ENCODE measurements at places on chromosomes 7 and 10.

DNA sequence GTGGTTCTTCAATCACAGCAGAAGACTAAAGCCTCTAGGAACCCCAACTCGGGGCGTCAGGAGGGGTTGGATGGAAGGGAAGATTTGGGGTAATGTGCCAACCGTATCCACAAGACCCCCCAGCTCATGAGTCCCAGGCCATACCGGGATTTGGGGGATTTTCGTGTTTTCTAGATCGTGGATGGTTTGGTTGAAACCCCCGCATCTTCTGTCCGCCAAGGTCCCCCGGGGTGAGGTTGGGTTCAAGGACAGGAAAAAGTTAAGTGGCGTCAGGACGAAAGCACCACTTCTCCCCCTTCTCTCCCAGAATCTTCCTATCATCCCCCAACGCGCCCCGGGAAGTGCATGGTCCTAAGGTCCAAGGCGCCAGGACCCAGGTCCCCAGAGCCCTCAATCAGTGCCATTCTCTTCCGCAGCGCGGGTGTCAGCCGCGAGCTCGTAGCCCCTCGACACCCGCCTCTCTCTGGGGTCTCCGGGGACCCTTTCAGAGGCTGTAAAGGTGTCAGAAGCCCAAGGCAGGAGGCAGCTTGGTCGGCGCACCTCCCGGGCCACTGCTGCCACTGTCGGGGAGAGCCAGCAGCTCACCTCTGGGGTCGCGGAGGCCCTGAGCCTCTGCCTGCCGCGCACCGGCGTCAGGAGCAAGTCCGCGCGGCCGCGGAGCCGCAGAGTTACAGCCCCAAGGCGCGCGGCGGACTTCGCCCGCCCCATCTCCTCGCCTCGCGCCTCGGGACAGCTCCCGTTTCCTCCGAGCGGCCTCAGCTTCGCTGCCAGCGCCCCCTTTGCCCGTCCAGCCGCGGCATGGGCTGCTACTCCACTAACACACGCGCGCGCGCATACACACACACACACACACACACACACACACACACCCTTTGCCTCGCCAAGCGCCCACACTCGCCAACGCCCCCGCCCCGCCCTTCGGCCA, 1.5 kb downstream of the MKX start:
- DNase-seq = no peak

- no peak for DNase-seq
Observed at GRCh38 chr10:116073510-116073909, 199.5 kb downstream of the GFRA1 start.

DNA sequence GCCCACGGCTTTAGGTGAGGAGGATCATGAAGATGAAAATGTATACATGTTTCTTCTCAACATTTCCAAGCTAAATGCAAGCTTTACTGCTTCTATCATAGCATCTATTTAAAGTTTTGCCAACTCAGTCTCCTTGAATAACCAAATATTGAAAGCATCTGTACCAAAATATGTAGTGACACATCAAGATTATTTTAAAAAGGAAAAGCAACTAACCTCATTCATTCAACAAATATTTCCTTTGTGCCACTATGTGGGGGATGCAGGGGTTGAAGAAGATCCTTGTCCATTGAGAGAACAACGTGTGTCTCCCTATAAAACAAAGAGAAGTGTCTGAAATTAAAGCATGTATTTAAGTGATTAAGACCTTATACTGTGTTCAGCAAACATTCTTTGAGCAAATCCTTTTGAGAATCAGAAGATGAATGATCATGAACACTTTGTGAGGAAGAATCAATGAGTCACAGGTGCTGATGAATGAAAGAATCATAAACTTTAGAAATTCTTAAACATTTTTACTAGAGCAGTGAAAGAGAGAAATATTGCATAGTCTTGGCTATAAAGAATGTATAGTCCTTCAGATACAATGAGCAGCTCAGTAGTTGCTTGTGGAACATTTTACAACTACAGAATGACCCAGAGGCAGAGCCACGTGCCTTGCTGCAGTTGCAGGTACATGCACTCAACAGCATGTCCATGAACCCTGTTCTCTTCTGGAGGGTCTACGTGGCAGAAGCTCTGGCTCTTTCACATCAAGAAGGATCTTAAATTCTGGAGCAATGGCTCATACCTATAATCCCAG, 13.9 kb downstream of the TAS2R60 start:
- DNase-seq = no peak

DNA sequence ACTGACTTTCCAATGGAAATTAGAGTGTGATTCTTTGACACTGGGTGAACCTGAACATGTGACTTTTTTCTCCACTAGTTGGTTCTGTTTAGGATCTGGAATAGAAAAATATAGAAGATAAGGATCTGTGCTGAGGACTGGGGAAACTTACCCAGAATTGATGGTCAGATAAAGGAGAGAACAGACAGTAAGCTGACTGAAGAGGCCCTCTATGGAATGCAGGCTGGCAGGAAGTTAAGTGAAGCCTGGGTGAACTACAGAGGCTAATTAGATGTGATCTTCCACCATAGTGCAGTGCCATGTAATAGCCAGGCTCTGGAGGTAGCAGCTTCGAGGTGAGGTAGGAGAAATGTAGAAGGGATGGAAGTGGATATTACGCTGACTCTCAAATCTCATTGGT, 455.3 kb downstream of the PLXDC2 start:
- no peak for DNase-seq

DNA sequence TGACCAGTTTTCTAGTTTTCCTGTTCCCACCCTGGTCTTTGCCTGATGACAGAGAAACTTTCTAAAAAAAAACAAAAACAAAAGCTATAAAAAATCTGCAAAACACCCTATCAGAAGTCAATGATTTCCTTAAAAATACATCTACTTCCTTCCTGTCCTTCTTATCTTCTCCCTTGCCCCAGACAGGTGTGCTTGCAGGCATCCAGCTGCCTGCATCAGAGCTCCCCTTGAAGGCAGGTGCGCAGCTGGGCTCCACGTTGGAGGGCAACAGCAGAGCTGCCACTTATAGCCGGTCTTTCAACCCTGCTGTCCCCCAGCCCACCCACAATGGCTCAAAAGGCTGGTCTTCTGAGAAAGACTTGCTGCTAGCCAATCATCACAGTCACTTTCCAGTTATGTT, 29.8 kb downstream of the UBE2D4 start:
- DNase-seq = no peak

DNA sequence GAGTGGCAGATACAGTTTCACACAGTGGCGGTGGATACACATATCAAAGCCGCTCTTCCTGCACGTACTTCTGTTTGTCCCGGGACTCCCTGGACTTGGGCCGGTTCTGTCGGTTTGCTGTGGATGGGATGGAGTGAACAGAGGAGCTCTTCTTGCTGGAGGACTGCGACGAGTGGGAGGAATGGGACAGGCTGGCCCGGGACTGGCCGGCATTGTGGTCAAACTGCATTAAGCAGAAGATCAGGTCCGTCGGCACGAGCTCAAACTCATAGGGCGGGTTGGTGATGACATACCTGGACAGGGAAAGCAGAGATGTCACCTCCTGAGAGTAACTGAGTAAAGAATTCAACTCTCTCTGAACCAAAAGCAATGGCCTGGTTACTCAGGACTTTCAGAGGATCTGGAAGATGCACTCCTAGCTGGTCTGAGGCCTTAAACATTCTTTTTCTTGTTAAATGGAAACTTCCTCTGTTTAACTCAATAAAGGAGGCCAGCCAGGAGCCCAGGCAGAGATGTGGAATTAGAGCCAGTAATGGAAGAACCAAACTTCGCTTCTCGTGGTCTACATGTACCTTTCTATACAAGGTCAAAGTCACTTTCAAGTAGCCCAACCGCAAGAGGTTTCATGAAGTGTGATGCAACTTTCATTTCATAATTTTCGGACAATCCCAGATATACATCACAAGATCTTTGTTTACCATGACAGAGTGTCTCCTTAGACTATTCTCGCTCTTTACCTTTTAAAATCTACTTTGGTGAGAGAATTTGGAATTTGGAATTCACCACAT, 750.2 kb downstream of the KCNMA1 start:
- DNase-seq = no peak

All from muscle of arm (tissue), 14 donors.